ENCODE measurements at places on chromosomes 5 and 9.

DNA sequence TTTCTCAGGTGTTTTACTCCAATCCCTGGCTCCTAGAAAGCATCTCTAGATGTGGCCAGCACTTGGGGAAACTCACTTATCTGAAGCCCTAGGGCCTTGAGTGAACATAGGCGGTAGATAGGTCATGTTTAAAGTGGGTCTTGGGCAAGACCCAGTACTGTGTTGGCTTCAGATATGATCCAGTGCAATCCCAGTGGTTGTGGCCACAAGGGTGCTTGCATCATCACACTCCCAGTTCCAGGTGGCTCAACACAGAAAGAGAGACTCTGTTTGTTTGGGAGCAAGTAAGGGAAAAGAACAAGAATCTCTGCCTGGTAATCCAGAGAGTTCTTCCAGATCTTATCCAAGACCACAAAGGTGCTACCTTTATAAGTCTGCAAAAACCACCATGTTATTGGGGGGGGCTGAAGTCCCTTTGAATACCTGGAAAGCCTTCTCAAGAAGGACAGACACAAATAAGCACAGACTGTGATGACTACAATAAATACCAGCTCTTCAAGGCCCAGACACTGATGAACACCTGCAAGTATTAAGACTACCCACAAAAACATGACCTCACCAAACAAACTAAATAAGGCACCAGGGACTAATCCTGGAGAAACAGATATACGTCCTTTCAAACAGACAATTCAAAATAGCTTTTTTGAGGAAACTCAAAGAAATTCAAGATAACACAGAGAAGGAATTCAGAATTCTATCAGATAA, 114.7 kb downstream of the LURAP1L start:
- DNase-seq: no peak

DNA sequence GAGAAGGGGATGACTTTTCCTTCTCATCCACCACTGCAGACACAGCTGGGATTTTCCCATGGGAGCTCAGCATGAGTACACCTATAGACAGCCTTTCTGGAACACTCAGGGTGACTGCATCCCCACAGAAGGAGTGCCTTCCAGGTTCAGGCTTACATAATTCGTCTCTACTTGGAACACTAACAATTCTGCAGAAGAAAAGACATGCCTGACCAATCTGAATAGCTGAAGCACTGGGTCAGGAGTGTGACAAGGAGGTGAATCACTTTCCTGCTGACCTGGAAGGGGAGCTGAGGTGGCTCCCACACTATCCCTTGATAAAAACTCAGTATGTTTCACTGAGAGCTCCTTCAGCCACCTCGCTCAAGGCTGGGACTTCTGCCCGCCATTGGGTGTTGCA, 425.3 kb downstream of the TLR4 start:
- DNase-seq: no peak

DNA sequence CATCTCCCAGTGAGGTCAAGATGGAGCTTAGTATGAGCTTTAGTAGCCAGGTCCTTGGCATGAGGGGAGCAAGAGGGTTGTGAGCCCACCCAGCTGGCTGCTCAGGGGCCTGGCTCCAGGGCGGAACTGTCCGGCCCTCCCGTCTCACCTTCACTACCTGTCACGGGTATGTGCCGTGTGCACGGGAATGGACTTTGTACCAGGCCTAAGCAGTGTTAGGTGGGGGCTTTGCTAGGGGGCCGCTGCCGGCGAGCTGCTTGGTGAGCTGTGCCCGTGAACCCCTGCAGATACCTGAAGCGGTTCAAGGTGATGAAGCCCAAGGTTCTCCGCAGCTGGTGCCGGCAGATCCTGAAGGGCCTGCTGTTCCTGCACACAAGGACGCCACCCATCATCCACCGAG, 46.7 kb downstream of the WNK2 start:
- no peak for DNase-seq

DNA sequence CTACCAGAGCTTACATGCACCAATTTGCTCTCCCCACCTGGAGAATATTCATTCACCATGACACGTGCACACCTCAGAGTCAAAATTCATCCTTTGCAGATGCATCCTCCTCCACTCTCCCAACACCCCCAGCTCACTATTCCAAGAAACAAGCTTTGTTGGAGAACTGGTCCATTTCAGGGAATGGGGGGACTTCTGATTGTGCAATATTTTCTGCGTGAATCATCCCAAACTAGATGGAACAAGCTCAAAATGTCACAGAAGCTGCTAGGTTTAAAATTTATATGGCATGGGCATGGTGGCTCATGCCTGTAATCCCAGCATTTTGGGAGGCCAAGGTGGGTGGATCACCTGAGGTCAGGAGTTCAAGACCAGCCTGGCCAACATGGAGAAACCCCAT, 3.6 kb downstream of the GLDC start:
- DNase-seq: no peak

- DNase-seq: peak; percentile 52
Observed at GRCh38 chr5:115389799-115390382, 93.4 kb upstream of the CCDC112 start.
